HS-27A (cell line): ENCODE measurements at places on chromosomes 2 and 18.

DNA sequence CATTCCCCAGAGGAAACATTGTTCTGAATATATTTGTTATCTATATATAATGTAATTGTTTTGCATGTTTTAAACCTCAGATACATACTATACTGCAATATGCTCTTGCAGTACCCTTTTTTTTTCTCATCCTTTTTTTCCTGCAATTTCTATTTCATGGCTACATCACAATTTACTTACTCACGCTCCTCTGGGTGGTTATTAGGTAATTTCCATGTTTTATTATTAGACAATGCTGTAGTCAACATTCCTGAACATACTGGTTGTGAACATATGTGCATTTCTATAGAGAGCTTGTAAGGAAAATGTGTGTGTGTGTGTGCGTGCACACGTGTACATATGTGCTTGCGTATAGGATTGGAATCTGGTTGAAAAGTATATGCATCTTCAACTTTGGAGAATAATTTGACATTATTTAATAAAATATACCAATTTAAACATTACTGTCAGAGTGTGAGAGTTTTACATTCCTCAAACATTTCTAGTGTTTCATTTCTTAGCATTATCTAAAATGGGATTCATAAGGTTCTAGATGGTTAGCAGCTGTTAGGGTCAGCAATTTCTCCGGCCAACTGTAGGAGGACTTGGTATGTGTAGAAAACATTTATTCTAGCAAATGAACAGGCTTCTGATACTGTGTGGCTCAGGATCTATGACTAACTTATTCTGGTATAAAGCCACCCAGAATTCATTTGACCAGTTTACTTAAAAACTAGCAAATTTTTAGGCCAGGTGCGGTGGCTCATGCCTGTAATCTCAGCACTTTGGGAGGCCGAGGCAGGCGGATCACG is 22.4 kb downstream of the NCOA1 start:
- DNase-seq = no peak

DNA sequence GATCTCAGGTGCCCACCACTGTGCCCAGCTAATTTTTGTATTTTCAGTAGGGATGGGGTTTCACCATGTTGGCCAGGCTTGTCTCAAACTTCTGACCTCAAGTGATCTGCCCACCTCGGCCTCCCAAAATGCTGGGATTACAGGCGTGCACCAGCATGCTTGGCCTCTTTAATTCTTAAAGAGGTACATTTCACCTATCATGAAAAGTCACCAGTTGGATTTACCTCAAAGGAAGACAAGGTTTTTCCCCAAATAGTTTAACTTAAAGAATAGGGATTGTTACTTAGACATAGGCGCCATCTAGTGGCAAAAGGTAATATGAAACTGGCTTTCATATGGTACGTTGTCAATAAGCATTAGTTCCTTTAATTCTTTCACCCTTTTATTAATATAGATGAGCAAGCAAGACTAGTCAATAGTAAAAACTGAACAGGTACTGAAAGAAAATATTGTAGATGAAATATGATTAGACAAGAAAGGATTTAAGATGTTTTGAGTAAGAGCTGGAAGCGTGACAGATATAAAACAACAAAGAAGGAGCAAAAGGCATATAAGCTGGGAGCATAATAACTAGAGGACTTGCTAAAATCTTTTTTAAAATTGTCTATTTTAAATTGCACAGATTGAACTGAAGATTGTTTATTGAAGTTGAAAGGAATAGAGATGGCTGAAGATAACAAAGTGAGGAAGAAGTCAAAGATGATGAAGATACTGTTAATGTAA is 35.0 kb upstream of the PSMD14 start:
- peak; percentile 20 for DNase-seq

- no peak for DNase-seq
Measured at GRCh38 chr18:79884963-79885728, 66.3 kb downstream of the SLC66A2 start.

- DNase-seq = no peak
Measured at GRCh38 chr2:134127496-134127895, 126.4 kb upstream of the MGAT5 start.

- DNase-seq = no peak
Measured at GRCh38 chr2:11680182-11680900, 10.3 kb upstream of the NTSR2 start.

GRCh38 chr2:3268705-3269029 is 109.0 kb downstream of the EIPR1 start:
- no peak for DNase-seq

- DNase-seq = no peak
Measured at GRCh38 chr2:132676999-132677398, 7.0 kb upstream of the LYPD1 start.

DNA sequence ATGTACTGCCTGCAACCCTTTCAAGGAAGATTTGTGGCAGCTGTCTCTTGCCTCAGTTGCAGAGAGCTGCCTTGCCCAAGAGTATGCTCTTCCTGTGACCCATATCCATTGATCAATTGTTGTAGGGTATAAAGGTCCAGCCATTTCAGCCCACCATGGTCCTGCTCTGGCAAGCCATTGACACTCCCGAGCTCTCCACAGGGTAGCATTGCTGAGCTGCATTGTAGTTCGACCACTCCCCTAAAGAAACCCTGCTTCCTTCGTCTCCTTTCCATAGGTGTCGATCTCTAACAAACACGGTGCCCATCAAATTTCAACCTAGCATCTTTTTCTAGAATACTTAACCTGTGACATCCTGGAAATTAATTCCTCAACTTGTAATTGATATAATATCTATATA is 104.9 kb upstream of the NDUFV2 start:
- no peak for DNase-seq

- DNase-seq = no peak
Measured at GRCh38 chr2:77155511-77155910, 366.7 kb downstream of the LRRTM4 start.

GRCh38 chr2:4353668-4354067 is 650.3 kb downstream of the DCDC2C start:
- DNase-seq = no peak

- DNase-seq = no peak
Measured at GRCh38 chr2:228802181-228803071, 468.7 kb downstream of the PID1 start.

GRCh38 chr2:217724471-217724870 is 278.3 kb downstream of the TNS1 start:
- DNase-seq = no peak

DNA sequence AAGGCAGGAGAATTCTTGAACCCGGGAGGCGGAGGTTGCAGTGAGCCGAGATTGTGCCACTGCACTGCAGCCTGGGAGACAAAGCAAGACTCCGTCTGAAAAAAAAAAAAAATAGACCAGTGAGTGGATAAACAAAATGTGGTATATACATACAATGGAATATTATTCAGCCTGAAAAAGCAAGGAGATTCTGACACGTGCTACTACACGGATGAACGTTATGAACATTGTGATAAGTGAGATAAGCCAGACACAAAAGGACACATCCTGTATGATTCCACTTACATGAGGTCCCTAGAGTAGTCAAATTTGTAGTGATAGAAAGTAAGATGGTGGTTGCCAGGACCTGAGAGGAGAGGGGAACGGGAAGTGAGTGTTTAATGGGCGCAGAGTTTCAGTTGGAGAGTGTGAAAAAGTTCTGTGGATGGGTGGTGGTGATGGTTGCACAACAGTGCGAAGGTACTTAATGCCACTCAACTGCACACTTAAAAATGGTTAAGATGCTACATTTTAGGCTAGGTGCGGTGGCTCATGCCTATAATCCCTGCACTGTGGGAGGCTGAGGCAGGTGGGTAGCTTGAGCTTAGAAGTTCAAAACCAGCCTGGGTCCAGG is 38.3 kb downstream of the NIFK start:
- DNase-seq = no peak

GRCh38 chr2:84959566-84960506 is 11.1 kb upstream of the KCMF1 start:
- no peak for DNase-seq

DNA sequence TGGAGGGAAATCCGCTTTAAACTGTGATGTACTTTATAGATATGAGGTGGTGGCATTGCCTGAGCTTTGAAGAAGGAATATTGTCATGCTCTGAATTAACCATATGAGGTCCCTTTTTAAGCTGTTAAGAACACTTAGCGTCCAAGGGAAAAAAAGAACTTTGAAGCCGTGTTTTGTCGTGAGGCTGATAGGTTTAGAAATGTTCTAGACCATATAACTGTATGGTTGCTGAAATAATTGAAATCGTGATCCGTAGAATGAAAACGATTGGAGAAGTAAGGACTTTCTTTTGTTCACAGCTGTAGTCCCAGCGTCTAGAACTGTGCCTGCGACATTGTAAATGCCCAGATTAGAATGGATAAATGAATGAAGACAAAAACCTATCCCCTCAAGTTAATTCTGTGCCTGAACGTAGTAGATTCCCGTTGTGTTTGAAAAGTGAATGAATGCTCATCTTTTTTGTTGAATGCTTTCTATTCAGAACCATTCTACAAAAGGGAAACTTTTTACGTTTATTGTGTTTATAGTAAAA is 1.5 kb downstream of the SMCHD1 start:
- no peak for DNase-seq

- no peak for DNase-seq
Measured at GRCh38 chr2:41483982-41484857, 563.6 kb upstream of the PKDCC start.

GRCh38 chr18:598124-598589 is 1.4 kb downstream of the CLUL1 start:
- no peak for DNase-seq

DNA sequence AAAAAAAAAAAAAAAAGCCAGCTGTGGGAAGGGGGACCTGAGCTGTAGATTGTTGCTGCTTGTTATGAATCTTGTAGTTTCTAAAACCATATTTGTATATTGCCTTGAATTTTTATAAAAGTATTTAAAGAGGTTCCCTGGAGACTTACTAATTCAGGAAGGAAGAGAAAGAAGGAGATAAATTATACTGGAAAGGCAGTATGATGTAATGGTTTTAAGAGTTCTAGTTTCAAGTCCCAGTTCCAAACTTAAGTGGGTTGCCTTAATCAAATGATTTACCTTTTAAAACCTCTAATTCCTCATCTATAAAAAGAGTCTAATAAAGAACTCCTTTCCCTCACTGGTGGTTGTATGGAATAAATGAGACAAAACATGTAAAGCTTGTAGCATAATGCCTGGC is 62.2 kb downstream of the PTRHD1 start:
- no peak for DNase-seq

DNA sequence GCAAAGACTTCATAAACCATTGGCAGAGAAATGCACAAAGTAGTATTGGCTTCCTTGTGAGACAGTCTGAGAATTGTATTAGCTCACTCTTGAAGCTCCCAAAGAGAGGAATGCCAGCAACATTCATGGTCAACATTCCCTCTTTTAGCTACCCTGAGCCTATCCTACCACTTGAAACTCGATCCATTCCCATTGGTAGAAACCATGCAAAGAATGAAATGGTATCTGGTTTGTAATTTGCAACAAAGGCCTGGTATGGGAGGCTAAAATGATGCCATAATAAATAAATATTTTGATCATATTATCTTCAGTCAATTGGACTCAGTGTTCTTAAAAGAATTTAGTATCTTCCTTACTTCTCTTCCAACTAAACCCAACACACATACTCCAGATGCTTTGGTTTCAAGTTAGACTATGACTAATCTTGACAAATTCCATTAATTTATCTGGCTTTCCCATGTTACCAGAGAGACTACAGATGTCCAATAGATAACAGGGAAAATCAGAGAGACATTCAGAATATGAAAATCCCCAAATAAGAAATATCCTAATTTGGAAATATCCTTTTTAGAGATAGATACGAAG is 102.9 kb downstream of the DHRS9 start:
- DNase-seq = peak; percentile 41

- no peak for DNase-seq
Measured at GRCh38 chr2:171846894-171847293, 47.1 kb downstream of the SLC25A12 start.

DNA sequence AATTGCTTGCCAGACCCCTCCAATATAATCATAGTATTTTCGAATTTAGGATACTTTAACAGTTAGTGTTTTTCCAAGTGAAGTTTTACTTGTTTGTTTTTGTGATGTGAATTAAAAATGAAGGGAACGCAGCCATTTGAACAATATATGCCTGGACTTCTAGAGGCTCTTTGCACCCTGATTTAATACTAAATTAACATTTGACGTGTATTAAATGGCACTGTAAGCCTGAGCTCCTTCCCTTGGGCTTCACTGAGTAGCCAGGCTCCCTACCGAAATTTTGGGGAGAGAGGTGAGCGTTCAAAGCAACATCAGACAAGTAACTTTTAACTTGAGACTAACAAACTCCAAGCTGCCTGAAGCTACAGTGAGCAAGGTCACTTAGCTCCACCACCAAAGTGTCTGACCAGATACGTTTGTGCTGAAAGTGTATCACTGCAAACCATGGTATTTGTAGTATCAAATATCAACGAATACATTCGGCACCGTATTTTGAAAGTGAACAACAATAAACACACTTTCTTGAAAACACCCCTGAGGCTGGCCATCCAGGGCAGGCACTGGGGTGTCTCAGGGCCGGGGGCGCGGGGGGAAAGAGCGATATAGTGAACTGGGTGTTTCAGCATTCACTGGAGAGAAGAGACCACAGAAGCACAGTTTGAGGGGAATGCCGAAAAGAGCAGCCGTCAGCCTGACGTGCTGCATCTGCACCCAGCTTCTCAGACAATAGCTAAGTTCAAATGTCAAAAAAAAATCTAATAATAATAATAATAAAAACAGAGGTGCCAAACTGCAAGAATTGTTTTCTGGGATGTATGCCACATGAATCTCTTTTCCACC is 7.7 kb upstream of the POU3F3 start:
- DNase-seq = no peak

DNA sequence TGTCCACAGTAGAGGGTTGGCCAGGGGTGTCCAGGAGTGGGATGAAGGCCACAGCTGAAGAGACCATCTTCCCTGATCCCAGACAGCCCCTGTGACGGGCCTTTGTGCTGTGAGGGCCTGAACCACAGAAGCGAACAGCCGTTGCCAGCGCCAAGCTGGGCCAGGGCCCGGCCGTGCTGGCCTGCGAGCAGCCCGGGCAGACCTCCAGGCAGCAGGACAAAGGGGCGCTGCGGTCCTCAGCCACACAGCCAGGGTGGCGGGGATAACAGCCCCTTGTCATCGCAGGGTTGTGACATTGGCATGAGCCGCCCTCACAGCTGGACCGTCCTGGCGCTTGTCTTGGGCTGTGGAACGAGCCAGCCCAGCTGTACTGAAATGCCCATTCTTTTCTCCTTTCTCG is 161.1 kb downstream of the FAM210A start:
- no peak for DNase-seq

GRCh38 chr2:133975135-133975534 is 278.7 kb upstream of the MGAT5 start:
- no peak for DNase-seq

DNA sequence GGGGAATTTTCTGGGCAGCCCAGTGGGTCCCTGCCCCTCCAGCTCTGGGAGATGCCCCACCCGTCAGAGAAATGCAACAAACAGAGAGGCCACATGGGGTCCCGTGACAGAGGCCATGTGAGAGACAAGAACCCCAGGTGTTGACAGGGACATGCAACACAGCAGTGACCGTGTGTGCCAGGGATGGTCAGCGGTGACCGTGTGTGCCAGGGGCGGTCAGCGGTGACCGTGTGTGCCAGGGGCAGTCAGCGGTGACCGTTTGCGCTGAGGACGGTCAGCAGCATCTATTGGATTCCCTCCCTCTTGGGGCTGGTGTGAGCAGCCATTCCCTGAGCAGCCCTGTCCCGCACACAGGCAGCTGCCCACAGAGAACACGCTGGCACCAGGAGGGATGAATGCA is 146.6 kb upstream of the OTOS start:
- DNase-seq = no peak
